ENCODE measurements at places on chromosomes 4 and X.

GRCh38 chr4:16259241-16259888, 33.1 kb upstream of the TAPT1 start:
- no peak for DNase-seq

- no peak for DNase-seq
Observed at GRCh38 chrX:30085571-30085970, 129.8 kb upstream of the MAGEB2 start.

DNA sequence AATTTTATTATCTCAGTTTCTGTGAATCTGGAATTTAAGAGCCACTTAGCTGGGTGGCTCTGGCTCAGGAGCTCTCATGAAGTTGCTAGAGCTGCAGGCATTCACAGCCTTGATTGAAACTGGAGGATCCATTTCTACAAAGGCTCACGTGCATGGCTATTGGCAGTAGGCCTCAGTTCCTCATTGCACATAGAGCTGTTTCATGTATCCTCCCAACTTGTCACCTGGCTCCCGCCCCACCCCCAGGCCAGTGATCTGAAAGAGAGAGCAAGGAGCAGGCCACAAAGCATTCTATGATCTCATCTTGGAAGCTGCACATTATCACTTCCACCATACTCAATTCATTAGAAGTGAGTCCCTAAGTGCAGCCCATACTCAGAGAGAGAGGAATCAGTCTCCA, 18.5 kb upstream of the AP1AR start:
- no peak for DNase-seq

GRCh38 chr4:176380352-176381157, 60.8 kb downstream of the SPCS3 start:
- no peak for DNase-seq

- DNase-seq, result no peak
Observed at GRCh38 chrX:46838486-46838870, 1.6 kb downstream of the RP2 start.

- DNase-seq, result peak; percentile 10
Observed at GRCh38 chr4:183905593-183906488, 734 bp downstream of the STOX2 start.

GRCh38 chrX:69128588-69128987, 36.7 kb downstream of the PJA1 start:
- no peak for DNase-seq

DNA sequence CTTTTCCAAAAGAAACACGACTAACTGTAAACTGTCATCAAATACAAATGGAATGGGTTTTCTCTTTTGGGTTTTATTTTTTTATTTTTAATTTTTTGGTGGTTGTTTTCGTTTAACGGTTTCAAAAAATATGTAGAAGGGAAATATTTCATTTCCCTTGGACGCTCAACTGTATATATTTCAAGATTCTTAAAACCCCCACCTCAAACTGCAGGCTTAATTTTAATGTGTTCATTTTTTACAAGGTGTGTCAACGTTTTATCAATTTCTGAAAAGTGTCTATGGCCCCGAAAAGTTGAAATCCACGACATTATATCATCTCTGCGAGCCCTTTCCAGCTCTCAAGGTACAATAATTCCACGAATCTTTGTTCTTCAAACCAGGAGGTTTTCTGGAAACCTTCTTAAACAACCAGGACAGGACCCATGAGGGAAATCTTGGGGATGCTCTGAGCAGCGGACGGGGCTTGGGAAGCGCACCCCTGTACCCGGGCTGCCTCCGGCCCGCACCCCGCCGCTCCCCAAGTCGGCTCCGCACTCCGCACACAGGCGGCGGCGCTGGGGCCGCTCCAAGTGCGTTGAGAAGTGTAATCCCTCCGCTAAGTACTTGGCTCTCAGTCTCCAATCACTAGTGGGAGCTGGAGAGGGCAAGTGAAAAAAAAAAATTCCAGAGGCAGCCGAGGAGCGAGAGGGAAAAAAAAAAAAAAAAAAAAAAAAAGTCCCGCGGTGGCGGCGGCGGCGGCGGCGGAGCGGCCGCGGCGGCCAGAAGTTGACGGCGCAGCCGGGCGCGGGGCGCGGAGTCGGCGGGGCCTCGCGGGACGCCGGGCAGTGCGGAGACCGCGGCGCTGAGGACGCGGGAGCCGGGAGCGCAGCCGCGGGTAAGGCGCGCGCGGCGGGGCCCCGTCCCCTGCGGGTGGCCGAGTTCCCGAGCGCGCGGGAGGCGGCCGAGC, at the start of gene BMPR1B:
TSS of gene BMPR1B (plus strand) at position 764 of the 949 bp plus-strand sequence. CDS start 346,470 bp downstream, outside the sequence.
- peak; percentile 78 for DNase-seq

- DNase-seq, result peak; percentile 70
Observed at GRCh38 chr4:163063891-163064290, 102.8 kb downstream of the NAF1 start.

DNA sequence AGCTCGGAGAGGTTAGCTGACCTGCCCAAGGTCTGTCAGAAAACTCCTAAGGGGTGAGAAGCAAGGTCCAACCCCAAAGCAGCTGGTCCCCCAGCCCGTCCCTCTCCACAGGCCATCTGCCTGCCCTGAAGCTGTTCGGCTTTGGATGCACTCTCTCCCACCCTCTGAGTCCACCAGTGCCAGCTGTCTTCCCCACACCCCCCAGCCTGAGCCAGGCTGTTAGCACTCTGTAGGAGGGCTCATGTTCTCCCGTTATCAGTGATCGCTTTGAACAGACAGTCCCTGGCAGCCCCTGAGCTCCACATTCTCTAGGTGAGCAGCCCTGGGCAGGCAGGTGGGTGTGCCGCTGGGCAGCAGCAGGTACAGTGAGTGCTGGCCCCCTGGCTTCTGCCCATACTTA, 16.0 kb downstream of the ZNF185 start:
- DNase-seq, result no peak

GRCh38 chr4:18815779-18816173, 794.2 kb upstream of the LCORL start:
- no peak for DNase-seq

DNA sequence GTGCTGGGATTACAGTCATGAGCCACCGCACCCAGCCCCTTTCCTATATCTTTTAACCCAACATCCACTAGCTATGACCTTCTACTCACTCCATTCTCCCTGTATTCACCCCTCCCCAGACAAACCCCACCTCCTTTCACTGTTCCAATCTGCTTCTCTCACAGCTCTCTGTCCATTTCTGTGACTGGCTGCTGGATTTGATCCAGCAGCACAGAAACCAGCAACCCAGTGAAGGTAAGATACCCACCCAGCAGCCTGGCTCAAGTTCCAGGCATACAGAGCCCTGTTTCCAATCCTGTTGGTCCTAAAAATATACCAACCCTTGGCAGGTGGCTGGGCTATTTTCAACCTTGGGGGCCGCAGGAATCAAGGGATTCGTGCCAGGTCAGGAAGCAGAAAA, 56.9 kb upstream of the SMIM10 start:
- no peak for DNase-seq

DNA sequence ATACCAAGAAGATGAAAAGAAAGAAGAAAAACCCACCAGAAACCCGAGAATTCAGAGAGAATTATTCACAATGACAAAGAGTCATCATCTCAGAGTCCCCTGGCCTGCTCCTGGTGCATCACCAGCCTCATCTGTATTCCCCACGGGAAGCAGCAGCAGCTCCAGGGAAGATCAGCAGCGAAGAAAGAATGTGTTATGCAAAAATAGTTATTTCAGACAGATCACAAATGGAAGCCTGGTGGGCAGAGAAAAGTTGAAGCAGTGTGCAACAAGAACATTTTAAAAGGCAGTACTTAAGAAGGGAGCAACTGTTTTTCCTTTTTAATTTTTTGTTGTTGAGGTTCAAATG, 189.2 kb downstream of the PPP3CA start:
- DNase-seq, result no peak

DNA sequence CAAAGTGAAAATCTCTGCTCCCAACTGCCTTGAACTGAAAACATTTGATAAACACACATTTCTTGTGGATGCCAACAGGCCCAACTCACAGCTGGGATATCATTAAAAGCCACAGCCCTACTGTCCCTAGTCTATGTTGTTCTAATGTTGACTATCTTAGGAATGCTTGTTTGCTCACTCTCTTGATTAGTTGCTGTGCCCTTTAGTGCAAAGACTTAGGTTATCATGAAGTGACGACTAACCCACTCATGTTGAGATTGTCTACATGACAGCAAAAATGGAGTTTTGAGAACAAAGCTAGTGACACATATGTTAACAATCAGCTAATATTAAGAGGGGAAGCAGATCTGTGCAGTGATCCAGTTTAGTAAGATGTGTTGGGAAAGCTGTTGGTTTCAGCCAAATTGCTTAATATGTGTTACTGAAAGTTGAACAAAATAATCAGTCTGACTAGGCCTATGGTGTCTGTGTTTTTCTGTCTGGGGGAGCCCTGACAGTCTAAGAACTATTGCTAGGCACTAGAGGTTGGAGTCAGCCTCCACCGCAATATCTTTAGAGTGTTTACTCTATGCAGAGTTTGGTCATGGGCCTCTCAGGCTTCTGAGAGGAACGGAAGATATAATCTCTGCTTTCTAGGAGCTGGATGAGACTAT, 125.5 kb downstream of the ATG4A start:
- no peak for DNase-seq

GRCh38 chr4:123529278-123529568, 132.6 kb downstream of the SPRY1 start:
- DNase-seq, result no peak

DNA sequence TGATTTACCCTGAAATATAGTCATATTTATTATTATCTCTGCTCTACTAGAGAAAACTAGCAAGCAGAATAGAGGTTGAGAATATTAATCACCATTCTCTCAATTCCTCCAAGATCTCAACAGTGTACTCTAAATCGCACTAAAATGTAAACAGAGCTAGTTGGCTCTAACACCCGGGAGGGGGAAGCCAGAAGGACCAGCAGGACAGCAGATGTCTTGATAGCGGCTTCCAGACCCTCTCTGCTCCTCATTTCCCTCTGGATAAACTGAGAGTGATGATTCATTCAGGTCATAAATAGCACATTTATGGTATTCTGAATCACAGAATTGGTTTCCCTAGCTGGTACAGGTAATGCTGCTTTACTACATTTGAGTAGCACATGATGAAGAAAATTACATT, 82.5 kb downstream of the TBC1D9 start:
- no peak for DNase-seq

DNA sequence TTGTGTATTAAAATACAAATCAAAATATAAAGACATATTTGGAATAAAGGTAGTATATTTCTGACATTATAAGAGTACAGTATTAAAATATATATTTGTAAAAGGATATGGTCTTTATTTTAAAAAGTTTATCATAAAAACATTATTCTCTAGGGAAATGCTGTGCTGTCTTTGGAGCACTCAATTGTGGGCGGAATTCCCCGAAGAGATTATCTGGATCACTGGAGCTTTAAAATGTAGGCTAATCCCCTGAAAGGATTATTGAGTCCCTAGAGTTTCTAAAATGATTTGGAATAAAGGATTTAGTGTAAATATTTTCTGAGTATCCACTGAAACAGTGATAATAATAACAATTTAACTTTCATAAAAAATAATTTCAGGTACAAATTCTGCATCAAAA, 1239.4 kb downstream of the TECRL start:
- DNase-seq, result no peak

GRCh38 chrX:17817251-17817650, 43.8 kb downstream of the RAI2 start:
- DNase-seq, result no peak

DNA sequence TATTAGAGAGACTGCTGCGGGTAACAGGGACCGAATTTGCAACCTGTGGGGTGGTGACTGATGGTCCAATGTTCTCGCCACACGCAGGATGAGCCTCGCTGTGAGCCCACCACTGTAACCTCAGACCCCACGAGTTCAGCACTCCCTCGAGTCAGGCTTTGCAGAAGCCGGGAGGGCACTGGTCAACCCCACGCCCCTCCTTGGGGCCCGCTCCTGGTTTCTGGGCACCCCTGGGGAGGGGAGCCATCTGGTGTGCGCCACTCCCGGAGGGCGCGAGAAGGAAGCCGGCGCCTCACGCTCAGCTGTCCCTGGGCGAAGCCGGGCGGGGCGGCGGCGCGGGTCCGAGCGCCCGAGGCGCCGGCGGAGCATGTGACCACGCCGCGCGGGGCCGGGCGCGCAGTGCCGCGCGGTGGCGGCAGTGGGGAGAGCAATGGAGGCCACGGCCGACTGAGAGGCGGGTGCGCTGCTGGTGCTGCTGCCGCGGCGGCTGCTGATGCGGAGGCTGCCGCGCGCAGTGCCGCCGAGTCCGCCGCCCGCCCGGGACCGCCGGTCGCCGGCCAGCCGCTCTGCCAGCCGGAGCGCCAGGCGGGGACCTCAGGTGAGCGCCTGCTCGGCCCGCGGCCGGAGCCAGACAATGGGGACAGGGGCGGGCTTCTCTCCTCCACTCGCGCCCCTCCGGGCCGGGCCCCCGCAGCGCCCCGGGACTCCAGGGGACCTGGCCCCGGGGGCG, 100.1 kb downstream of the CEP135 start:
- peak; percentile 32 for DNase-seq

- no peak for DNase-seq
Observed at GRCh38 chrX:138127314-138127713, 561.4 kb downstream of the ZIC3 start.

DNA sequence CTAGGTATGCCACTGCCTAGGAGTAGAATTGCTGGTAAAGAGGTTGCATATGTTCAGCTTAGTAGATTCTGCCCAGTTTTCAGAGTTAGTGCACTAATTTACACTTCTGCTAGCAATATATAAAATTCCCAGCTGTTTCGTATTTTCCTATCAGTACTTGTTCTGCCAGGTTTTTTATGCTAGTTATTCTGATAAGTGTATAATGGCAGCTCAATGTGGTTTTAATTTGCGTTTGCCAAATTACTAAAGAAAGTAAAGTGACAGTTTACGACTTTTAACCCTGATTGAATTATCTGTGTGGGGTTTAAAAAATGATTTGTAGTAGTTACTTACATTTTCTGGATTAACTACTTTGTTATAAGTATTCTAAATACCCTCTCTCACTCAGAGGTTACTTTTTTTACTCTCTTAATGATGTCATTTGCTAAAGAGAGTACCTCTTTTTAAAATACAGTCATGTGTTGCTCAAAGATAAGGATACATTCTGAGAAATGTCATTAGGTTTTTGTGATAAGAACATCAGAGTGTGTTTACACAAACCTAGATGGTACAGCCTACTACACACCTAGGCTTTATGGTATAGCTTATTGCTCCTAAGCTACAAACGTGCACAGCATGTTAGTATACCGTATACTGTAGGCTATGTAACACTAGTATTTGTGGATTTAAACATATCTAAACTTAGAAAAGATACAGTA, 363.2 kb downstream of the IL15 start:
- no peak for DNase-seq

DNA sequence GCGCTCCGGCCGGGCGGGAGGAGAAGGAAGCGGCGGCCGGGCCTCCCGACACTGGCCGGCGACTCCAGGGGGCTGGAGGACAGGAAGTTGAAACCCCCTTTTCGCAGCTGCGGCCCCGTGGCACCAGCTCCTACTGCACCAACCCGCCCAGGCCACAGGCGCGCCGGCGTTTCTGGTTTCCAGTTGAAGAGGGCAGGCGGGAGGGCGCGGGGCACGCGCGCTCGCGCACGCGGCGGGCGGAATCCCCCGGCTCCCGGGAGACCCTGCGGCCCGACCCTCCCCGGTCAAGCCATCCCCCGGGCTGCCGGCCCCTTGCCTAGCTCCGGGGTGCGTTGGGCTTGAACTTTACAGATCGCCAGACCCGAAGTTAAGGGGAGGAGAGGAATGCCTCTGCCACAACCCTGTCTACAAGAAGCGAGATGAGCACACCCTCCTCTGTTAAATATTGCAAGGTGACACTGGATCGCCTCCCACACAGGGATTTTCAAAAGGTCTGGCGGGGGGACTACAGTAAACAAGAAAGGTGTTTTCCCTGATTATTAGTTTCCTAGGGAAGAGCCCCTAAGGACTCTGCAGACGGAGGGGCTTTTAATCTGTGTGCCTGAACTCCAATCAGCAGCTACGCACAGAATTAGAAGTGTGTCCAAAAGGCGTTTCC, 1.4 kb downstream of the ELOVL6 start:
- peak; percentile 14 for DNase-seq

All from H4 (cell line).